ENCODE measurements at places on chromosomes 12 and 14.

GRCh38 chr12:23350808-23351207, 598.7 kb downstream of the SOX5 start:
- DNase-seq = no peak

DNA sequence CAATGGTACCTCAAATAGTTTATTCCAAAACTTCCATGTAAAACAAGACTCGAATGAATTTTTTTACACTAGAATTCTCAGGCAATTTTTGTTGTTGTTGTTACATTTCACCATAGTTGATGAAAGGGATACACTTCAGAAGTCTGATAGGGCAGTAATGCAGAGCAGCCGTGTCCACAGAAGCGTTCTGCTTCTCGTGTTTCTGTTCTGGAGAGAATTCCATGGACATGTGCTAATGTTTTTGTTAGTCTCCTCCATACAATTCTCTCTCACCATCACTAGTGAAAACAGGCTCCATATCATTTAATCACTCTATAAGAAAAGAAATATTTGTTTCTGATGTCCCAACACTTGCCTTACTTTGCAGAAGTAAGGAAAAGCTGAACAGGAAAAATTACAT, 606.1 kb downstream of the SLC16A7 start:
- no peak for DNase-seq

DNA sequence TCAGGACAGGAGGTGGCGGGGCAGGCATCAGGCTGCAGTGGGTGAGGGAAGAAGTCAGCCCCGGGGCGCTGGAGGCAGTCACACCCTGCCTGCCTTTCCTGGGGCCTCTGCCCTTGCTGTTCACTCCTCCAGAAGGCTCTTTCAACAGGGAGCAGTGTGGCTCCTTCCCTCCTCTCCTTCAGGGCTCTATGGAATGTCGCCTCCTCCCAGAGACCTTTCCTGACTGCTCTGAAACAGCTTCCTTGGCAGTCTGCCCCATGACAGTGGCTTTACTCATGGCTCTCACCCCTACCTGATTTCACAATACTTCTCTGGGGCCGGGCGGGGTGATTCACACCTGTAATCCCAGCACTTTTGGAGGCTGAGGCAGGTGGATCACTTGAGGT, 7.1 kb downstream of the RHOF start:
- no peak for DNase-seq

GRCh38 chr12:32124637-32125036, 18.0 kb downstream of the BICD1 start:
- no peak for DNase-seq

DNA sequence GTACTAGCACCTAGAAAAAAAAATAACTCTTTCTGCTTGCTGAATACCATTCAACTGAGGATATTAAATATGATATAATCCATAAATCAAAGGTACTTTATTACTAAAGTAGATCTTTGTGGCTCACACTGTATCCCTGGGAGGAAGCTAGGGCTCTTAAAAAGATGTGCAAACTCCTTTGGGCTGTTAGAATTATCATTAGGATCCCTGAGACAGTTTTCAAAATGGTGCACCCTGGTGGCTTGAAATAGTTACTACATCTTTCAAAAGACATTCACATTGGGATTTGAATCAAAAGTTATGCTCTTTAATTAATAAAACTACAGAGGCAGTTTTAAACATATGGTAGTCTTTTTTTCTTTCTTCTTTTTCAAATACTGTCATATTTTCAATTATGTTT, 228.5 kb upstream of the G2E3 start:
- DNase-seq = no peak

- DNase-seq = no peak
Measured at GRCh38 chr12:78695749-78696148, 168.8 kb upstream of the SYT1 start.

- no peak for DNase-seq
Measured at GRCh38 chr14:28483506-28483905, 283.1 kb upstream of the FOXG1 start.

DNA sequence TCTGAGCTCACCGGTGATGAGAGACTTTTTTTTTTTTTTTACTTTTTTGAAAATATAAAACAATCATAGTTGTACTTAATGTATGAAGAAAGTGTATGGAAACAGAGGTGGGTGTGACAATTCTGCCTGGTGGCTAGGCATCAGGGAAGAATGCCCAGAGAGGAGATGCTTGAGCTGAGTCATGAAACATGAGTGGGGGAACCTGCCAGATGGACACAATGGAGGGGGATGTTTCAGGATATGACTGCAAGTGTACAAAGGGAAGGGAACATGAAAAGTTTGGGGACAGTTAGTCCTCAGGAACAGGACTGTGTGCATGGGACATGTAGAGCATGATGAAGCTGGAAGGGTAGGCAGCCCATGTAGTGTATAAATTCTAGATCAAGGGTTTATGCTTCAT, 274.2 kb upstream of the E2F7 start:
- no peak for DNase-seq

GRCh38 chr12:121927813-121928212, 9.4 kb downstream of the CFAP251 start:
- no peak for DNase-seq

DNA sequence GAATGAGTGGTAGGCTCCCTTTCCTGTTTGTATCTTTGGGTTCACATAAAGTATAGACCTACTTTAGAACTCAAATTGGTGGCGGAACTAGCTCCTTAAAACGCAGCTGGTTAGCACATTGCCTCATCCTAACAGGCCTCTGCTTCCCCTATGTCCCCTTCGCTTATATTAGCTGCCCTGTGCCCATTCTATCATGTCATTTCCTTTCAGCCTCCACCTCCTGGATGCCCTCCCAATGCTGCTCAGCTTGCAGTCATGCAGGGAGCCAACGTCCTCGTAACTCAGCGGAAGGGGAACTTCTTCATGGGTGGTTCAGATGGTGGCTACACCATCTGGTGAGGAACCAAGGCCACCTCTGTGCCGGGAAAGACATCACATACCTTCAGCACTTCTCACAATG, 3.5 kb downstream of the DAZAP2 start:
- no peak for DNase-seq

DNA sequence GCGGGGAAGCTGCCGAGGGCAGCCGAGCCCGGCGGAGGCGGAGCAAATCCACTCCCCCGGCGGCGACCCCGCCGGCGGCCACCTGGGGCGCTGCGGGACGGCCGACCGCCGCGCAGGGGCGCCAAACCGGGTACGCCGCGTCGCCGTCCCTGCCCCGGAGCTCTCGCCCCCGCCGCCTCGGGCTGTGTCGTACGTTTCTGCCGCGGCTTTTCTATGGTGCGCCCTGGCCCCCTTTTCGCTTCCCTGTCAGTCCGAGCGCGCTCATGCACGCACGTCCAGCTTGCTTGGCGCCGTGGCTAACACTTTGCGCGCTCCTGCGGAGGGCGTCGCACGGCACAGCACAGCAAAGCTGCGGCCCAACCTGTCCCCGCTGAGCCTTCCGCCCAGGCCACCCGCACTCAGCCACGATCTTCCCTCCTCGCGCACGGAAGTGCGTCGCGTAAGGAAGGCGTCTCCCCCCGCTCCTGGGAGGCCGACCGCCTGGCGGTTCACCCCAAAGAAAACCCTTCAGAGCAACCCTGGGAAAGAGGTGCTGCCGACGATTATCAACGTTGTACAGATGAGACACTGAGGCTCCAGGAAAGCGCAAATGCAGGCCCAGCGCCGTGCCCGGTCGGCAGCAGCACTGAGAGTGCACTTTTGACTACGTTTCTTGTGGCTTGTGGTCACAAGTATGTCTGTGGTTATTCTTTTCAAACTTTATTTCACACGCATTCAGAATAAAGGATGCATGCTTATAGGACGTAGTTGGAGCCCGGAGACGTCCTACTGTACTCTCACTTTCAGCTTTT, at the start of gene HECTD1:
HECTD1 (minus strand) TSS at position 39 of the 791 bp plus-strand sequence. CDS start 1,857 bp downstream, outside the sequence.
- DNase-seq = peak; percentile 82

GRCh38 chr14:68596701-68597100, 196.2 kb downstream of the ZFP36L1 start:
- no peak for DNase-seq

DNA sequence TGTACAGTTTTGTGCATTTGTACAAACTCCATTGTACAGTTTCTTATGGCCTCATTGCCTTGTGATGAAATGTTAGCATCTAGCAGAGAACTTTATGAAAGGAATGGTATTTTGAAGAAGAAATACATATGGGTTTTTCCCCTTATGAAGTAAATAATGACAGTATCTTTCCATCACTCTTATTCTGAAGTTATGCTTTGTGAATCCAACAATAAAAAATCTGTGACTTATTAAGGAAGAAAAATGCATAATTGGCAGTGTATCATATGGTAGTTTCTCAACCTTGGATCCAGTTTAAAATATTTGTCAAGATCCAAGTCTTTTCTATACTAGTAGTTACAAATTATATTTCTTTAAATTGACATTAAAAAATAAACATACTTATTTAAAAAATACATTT, 859.1 kb upstream of the FLRT2 start:
- DNase-seq = no peak

- DNase-seq = no peak
Measured at GRCh38 chr12:4909410-4909733, 333 bp upstream of the KCNA1 start.

GRCh38 chr14:72075649-72076334, 143.6 kb downstream of the RGS6 start:
- no peak for DNase-seq

- DNase-seq = no peak
Measured at GRCh38 chr12:30877105-30877875, 49.3 kb upstream of the TSPAN11 start.

DNA sequence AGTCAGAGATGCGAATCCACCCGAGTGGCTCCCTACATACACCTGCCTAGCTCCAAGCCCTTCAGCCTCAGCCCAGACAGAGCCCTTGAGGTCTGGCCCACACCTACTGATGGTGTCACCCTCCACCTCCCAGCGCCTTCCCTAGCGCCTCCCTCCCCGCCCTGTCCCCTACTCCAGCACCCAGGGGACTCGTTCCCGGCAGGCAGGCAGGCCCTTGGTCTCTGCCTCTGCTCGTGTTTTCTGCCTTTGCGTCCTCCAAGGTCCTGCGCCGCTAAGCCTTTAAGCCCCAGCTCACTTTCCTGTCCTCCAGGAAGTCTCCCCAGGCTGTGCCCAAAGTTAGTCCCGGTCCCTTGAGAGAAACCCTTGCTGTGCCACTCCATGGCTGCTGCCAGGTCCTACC, 12.7 kb downstream of the INF2 start:
- no peak for DNase-seq

DNA sequence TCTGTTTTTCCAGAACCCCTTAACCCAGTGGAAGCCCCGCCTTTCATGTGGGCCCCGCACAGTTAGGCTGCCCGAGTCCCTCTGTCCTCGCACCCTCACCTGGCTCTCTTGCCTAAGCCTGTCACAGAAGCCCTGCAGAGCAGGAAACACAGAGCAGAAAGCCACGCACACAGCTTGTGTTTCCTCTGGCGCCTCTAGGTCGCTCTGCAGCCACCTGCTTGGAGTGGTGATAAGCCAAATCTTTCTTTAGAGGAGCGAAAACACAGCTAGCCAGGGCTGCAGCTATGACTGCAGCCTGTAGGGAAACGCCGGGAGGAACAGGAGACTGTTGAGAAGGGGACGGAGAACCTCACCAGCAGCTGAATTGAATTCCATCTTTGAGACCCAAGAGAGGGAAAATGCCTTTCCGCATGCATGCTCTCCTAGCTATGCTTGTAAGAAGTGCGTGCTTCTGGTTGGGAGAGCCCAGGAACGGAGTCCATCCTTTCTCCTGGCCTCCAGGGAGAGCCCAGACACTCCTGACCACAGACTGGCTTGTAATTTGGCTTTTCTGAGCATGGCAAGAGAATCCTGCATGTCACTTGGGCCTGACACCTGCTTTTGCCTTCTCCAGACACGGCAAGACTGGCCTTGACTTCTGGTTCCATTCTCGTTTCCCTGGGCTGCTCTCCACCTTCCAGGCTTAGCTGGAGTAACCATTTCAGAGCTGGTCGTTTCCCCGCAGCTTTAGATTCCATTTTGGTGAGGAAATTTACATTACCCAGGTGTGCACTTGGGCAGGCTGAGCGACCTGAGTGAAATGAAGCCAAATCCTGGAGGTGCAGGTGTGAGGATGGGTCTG, 301.6 kb downstream of the CACNA1C start:
- DNase-seq = no peak

- no peak for DNase-seq
Measured at GRCh38 chr12:132206046-132206434, 61.8 kb downstream of the NOC4L start.

DNA sequence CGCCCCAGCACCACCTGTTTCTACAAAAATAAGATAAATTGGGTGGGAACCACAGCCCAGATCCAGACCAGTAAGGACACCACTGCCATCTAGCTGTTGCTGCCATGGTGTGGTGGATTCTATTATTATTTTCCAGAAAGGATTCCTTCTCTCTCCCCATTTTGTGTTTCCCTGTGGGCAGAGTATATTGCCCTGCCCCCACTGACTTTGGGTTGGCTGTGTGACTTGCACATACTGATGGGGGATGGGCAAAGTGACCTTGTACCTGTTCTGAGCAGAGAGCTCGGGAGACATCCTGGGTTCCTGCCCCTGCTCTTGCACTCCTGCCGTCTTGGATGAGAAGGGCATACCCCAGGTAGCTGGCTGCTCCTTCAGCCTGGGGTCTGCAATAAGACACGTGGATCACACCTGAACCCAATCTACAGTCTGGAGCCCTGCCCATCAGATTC, 24.3 kb downstream of the MOAP1 start:
- DNase-seq = no peak

- no peak for DNase-seq
Measured at GRCh38 chr12:105843561-105843960, 295.2 kb downstream of the NUAK1 start.

- DNase-seq = no peak
Measured at GRCh38 chr12:24911271-24911791, 37.6 kb downstream of the BCAT1 start.

GRCh38 chr14:76727901-76728300, 33.4 kb upstream of the VASH1 start:
- DNase-seq = no peak
